ENCODE measurements at places on chromosomes 16 and 17.

DNA sequence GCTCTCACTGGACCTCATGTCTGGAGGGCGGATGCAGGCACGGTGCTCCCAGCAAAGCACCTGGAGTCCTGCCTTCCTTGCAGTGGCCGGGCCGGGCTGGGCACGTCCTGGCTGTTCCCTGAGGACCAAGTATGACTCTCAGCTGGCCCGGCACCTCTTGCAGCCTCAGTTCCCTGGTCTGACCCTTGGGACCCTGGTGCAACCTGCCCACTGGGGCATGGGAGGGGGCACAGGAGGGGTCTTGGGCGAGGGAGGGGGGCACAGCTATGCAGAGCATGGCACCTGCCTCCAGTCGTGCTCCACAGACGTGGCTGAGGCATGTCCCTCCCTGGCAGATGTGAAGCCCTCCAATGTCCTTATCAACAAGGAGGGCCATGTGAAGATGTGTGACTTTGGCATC, 19.6 kb downstream of the MAP2K3 start:
- DNase-seq = no peak

GRCh38 chr17:47401100-47401499, 77.3 kb downstream of the EFCAB13 start:
- DNase-seq = no peak

DNA sequence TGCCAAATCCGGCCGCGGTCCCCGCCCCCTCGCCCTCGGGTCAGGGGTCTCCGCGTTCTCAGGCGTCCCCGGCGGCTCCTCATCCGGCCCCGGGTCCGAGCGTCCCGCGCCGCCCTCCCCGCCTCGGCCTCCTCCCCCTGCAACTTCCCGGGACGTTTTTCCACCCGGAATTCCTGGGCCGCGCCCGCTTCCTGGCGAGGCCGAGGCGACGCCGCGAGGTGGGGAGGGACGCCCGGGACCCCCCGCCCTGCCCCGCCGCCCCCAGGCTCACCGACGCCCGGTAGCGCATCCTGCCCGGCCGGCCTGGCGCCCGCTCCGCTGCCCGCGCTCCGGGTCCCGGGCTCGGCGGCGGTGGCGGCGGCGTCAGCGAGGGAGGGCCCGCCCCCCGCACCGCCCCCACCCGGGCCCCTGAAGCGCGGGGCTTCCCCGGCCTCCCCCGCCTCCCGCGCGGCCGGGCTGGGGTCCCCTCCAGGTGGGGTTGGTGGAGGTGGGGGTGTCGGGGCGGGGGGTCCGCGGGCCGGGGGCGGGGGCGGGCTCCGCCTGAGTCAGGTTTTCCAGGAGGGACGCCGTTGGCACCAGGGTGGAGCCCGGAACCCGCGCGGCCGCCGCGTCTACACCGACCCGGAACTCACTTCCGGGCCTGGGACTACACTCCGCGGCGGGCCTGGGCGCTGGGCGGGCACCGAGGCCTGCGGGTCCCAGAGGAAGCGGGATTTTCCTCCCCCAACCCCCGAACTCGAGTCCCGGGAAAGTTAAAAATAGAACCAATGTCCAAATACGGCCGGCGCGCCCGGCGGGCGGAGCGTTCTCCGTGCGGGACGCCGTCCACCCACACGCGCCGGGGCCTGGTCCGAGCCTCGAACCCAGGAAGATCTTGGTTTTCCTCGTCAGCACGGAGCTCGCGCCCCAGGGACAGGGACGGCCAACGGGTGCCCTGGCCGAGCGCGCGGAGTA, 6.8 kb downstream of the MYO1C start:
- DNase-seq = peak; percentile 87

DNA sequence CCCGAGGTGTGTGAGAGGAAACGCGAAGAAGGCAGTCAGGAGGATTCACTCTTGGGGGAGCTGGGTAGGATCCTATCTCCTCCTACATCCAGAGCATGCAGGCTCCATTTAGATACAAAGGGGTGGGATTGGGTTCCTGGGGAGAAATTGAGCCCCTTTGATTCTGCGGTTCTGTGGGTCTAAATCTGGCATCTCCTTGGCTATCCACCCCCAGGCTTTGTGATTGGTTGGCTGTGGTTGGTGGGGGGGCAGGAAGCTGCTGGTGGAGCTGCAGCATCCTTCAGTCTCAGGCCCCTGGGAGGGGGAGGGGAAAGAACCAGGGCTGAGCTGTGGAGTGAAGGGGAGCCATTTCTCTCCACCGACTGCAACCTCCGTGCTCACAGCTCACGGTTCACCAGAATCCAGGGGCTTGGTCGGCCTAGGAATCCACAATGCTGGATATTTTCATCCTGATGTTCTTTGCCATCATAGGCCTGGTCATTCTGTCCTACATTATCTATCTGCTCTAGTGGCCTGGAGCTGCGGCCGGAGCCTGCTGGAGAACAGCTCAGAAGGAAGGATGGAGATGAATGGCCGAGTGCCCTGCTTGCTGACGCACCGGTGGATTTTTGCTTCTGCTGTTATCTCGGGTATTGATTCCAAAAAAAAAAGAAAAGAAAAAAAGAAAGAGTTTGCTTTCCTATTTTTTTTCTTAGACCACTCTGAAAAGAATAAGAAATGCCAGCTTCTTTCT, at the start of gene LASP1NB:
Gene LASP1NB (plus strand): TSS at position 352 of the 733 bp plus-strand sequence.
- peak; percentile 63 for DNase-seq

GRCh38 chr17:32794533-32795246, 82.2 kb downstream of the MYO1D start:
- no peak for DNase-seq

DNA sequence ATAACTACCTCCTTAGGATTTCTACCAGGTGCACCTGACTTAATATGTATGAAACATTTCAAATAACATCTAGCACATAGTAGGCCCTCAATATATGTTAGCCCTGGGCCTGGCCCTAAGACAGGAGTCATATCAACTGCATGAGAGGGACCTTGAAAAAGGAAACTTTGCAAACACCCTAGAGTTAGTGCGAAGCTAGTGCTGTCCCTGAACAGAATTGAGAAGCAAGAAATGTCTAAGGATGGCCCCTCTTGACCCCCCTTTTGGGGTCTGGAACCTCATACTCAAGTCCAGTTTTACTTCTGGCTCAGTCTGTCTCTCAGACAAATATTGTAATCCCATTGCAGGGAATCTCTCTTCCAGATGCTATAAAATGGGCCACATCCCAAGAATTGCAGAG, 80.5 kb downstream of the CBLN1 start:
- no peak for DNase-seq

DNA sequence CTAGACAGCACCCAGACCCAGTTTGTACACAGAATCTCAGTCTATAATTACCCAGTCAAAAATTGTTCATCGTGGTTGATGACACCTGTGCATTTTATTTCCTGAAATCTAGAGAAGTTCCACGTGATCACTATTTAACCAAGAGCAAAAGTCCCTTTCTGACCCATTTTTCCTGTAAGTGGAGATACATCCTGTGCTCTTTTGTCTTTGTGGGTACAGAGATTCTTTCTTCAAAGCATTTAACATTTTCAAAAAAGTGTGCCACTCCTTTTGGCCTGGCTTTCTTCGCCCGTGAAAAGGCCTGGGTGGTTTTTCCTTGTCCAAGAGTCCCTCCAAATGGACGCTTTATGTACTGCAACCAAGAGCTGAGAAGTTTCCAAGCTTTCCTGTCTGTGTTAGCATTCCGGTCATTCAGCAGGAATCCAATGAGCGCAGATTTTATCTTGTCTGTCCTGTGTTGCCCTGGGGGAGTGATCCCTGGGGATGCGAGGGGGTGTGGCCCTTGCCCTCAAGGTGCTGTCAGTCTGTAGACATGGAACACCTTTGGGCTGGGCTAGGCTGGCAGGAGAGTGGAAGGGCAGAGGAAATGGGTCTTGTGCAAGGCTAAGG, 161.1 kb upstream of the CACNG5 start:
- peak; percentile 78 for DNase-seq

- DNase-seq = no peak
These were observed 72.9 kb downstream of the SLC5A11 start for GRCh38 chr16:24918641-24919040.

GRCh38 chr17:57523926-57524632, 221.0 kb downstream of the CCDC182 start:
- no peak for DNase-seq

DNA sequence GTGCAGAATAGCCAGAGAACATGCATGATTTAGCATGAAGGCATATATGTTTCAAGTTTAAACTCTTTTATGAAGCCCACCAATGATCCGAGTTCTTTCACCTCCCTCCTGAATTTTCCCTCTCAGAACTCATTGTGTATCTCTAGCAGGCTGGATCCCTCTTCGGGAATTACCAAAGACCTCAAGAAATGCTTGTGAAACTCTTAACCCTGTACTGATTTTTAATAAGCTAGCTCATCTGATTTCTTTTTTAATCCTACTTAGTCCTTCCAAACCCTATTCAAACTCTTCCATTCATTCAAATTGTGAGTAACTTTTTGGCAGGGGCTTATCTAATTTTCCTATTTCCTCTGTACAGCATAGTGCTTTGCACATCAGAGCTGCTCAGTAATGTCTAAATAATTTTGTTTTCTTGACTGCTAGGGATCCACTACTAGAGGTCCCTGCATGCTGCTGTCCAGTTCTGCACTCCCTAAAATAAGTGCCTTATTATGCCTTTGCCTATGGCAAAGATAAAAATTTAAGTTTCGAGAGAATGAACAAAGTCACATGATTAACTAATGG, 723.8 kb downstream of the CDH11 start:
- DNase-seq = no peak

GRCh38 chr17:46139432-46140210, 53.6 kb downstream of the KANSL1 start:
- DNase-seq = no peak

DNA sequence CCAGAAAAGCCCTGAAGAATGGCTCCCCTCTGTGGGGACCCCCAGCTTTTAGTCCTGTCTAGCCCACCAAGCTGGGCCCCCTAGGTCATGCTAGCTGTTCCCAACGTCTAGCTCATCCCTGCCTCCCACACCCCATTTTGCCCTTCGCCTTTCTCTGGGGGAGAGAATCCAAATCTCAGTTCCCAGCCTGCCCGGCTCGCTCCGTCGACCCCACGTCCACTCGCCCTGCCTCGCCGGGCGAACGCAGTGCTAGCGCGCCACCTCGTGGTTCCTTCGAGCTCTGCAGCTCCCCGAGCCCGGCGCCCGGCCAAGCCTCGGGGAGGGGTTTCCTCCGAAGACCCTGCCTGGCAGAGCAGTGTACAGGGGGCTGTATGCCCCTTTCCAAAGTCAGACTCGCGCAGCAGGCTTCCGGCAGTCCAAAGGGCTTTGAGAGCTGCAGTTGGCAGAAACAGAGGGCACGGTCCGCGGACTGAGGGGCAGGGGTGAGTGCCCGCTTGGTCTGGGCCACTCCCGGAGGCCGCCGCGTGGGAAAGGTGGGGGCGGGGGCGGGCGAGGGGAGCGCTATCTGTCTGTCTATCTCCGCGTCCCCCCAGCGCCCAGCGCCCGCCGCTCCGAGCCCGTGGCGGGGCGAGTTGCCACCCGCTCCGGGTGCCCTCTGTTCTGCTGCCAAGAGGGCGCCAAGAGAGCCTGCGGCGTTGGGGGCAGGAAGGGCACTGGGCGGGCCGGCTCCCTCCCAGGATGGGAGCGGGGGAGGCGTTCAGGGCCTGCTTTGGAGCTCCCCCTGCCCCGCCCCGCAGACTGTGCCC, 1.7 kb upstream of the DLX3 start:
- DNase-seq = peak; percentile 82

- no peak for DNase-seq
These were observed 18.1 kb downstream of the ADGRG1 start for GRCh38 chr16:57646388-57647039.

GRCh38 chr17:63735691-63736090, 5.9 kb downstream of the STRADA start:
- no peak for DNase-seq

DNA sequence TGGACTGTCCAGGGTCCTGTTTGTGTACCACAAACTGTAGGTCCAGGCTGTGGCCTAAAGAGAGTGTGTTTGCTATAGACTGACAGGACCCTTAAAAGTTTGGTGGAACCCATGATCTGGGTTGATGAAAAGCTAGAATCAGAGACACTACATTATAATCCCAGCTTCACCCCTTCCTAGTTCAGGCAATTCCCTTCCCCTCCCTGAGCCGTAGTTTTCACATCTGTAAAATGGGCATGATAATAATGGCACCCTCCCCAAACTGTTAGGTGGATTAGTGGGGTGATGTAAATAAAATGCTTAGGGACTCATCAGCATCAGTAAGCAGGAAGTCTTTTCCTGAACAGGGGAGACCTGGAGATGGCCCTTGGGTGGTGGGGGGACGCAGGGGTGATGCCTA, 2.5 kb downstream of the SCNN1B start:
- DNase-seq = no peak

DNA sequence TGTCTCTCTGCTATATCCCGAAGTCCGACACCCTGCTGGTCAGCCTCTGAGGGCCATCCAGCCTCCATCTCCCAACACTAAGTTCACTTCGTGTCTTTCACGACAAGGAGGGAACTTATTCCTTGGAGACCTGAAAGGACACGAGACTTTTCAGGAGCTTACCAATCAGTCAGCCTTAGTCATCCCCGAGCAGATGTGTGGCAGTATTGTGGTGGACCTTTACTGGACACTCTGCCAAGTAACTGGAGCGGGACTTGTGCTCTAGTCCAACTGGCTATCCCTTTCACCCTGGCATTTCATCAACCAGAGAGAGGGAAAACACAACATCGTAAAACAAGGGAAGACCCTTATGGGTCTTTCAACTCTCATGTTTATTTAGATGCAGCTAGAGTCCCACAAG, 87.1 kb downstream of the EMP2 start:
- no peak for DNase-seq

DNA sequence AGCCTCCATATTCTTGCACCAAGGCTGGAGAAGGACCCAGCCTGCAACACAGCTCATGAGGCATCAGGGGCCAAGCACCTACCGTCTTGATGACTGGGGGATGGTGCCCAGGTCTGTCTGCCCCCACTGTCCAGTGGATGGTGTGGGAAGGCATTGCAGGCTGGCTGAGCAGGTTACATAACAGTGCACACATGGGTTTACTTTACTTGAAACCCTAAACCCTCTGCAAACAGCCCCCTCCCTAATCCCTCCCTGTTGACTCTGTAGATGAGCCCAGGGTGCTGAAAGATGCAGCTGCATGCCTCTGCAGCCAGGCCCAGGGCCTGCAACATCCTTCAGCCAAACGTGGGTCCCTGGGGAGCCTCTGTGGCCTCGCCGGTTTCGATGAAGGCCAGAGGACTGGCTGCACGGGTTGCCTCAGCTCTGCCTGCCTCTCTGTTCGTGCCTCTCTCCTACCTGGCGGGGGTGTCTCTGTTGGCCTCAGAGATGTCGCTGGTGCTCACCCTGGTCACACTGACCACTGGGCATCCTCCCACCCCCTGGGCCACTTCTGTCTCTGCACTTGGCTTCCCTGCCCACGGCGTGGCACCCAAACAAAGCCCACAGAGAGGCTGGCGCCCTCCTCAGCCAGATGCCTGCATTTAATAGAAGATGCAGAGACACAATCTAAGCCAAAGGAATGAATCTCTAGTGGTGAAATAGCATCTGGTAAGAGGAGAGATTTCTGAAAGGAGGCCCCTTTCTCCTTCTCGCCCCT, 95.1 kb downstream of the METRNL start:
- DNase-seq = peak; percentile 62

All from neural progenitor cell (in vitro differentiated cells).